AG10803 (cell line): ENCODE measurements at places on chromosomes 4 and X.

- DNase-seq = peak; percentile 76
Measured at GRCh38 chrX:11423362-11423818, 130.2 kb downstream of the AMELX start.

- DNase-seq = no peak
Measured at GRCh38 chr4:169399976-169400767, 129.4 kb upstream of the SH3RF1 start.

- no peak for DNase-seq
Measured at GRCh38 chrX:14672611-14673172, 143.4 kb downstream of the GLRA2 start.

DNA sequence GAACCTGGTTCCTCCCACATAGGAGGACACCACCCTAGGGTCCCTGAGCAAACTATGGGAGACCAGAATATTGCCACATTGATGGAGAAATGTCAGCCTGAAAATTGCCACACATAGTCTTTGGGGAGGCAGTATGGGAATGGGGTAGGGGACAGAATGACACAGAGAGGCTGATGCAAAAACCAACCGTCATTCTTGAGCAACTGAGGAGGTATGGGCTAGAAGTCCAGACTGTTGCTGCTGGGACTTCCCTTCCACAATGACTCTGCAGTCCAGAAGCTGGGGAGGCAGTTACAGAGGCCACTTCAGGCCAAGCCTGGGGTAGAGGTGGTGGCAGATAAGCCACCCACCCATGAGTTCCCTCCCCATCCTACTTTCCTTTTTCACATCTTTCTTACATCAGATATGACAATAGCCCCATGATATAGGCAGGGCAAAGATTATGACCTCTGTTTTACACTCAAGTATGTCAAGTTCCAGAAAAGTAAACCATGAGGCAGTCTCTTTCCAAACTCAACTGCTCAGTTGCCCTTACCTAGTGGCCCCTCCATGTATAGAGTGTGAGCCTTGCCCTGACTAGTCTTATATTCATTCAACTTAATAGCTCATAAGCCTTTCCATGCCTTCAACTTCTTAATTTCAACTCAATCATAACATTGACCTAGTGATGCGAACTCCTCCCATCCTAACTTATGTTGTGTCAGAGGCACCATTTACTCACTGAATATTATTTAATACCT lies 41.7 kb downstream of the VSIG4 start:
- DNase-seq = no peak

DNA sequence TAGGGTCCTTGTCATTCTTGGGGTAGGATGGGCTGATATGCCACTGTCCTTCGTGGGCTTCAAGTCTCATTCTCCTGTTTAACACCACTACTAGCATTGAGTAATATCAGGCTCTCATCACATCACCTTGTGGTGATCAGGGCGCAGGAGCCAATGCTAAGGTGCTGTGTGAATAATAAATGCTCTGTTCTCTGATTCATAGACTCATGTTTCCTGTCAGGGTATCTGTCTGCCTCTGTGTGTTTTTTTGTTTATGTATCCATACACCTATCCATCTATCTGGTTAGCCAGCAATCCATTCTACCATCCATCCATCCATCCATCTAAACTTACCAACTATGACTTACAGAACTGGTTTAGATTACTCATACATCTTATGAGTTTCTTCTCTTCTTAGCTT lies 525.1 kb upstream of the ATOH1 start:
- DNase-seq = no peak

DNA sequence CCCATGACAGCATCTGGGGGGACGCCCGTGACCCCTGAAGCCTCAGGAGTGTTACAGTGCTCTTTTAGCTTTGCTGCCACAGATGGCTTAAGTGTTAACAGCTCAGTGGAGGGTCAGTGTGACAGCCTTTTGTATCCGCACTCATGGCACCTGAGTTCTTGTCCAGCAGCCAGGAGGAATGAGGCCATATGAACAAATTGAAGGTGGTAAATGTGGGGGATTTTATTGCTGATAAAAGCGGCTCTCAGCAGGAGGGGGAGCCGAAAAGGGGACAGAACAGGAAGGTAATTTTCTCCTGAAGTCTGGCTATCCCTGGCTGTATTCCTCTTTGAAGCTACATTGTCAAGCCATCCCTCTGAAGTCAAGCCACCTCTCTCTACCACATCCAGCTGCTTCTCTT lies 441.0 kb downstream of the RAPGEF2 start:
- DNase-seq = no peak

DNA sequence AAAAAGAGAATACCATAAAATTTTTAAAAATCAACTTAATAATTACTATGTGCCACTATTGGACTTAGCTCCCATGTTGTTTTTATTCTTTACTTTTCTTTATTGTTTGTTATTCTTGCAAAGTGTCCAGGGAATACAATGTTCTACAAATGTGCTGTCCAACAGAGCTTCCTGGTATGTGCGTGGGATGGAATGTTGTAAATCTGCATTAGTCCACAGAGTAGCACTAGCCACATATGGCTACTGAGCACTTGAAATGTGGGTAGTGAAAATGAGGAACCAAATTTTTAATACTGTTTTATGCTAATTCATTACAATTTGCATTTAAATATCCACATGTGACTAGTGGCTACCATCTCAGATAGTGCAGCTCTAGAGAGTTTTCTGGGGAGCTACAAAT lies 14.3 kb upstream of the CORIN start:
- DNase-seq = peak; percentile 80

DNA sequence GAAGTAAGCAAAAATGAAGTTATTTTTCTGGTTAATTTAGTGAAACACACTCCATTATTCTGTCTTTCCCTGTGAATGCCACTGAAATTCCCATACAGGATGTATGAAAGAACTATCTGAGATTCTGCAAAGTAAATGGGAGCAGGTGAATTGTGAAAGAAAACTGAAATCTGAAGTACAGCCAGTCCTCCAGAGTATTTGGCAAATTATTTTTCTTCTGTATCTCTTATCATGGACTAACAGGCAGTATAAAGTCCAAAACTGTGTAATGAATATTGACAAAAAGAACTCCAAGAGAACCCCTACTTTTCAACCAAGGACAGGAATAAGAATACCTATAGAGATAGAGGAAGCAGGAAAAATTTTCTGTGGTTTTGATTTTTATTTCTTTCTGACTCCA lies 40.8 kb upstream of the AR start:
- no peak for DNase-seq

GRCh38 chrX:105553118-105553517 lies 269.2 kb upstream of the NRK start:
- DNase-seq = no peak

DNA sequence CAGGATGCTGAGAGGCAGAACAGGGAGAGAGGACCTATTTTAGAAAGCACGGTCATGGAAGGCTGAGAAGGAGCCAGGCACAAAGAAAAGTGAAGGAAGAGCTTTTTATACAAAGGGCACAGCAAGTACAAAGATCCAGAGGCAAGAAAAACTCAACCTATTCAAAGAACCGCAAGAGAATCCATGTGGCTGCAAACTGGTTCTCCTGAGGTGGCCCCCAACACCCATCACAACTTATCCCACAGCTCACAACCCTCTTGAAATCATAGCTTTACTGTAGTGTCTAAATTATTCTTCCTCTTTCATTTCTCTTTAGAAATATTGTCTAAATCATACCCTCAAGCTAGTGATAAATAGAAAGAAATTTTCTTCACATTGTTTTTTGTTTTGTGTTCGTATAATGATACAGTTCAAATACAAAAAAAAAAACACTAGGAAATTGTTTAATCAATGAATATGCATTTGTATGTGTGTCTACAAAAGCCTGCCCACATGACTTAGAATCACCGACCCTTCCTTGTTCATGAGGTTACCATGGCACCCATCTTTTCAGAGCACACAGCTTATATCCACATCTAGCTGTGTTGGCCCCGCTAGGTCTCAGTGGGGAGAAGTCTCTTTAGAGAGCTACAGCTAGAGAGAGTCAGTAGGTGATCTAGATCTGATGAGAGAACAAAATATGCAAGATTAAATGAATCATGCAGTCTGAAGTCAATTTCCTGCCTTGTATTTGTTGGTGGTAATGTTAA lies 126.9 kb upstream of the DCLK2 start:
- no peak for DNase-seq

DNA sequence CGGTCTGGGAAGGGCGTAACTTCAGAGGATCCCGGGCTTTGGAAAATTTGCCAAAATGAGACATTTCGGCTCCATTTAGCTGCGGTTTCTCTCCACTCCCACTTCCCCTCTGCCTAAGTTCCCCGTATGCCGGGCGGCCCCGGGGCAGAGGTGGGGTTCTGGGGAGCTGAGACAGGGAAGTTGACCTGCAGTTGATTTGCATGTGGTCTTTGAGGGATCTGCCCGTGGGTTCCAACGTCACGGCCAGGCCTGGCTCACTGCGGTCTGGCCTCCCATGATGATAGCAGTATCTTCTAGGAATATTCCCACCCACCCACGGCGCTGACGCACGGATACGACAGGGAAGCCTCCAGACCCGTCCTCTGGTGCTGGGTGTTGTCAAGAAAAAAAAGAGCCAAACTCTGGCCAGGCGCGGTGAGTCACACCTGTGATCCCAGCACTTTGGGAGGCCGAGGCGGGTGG lies 27.3 kb upstream of the CRLF2 start:
- DNase-seq = no peak

DNA sequence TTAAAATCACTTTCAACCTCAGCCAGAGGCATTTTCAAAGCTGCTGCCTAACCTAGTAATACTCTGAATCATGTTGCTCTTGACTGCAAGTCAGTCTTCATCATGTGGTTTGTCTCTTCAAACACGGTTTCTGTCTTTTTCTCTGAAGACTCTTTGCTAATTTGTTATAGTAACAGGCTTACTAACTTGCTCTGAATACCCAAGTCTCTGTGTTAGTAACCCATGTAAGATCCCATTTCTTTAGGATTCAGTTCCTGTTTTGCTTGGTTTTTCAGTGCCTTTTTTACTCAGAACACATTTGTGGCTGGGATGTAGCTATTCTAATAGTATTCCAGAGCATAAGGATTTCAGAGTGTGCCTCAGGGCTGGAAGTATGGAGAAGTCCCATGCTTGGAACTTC lies 1450.6 kb upstream of the IGFBP7 start:
- DNase-seq = no peak

DNA sequence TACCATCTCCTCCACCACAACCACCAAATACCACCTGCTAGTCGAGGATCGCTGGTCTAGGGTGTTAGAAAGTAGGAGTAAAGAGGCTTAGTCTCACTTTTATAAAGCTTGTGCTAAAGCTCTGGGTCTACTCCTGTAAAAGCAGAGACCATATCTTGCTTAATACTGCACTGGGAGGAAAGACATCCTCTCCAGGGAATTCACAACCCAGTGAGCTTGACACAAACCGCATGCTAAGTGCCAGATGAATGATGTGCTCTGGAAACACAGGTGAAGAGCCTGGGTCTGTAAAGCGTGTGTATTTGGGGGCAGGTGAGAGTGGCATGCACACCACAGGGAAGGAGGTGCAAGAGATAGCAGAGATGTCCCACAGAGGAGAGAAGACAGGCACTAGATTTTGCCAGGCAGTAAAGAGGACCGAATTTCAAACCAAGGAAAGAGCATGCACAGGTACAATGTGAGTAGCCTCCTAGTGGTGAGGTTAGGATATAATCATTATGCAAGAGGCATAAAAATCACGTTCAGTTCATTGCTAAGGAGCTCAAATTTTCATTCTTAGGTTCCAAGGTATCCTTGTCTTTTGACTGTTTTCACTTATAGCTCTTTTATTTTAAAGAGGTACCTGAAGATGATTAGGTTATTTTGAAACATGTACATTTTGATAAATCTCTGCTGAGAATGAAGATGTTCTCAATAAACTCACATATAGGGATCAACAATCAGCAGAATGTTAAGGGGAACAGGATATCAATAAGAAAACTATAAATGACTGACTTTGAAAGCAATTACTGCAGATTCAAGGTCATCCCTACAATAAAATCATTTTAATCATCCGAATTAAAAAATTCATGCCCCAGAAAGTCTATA lies 20.7 kb downstream of the TAPT1 start:
- DNase-seq = peak; percentile 13

DNA sequence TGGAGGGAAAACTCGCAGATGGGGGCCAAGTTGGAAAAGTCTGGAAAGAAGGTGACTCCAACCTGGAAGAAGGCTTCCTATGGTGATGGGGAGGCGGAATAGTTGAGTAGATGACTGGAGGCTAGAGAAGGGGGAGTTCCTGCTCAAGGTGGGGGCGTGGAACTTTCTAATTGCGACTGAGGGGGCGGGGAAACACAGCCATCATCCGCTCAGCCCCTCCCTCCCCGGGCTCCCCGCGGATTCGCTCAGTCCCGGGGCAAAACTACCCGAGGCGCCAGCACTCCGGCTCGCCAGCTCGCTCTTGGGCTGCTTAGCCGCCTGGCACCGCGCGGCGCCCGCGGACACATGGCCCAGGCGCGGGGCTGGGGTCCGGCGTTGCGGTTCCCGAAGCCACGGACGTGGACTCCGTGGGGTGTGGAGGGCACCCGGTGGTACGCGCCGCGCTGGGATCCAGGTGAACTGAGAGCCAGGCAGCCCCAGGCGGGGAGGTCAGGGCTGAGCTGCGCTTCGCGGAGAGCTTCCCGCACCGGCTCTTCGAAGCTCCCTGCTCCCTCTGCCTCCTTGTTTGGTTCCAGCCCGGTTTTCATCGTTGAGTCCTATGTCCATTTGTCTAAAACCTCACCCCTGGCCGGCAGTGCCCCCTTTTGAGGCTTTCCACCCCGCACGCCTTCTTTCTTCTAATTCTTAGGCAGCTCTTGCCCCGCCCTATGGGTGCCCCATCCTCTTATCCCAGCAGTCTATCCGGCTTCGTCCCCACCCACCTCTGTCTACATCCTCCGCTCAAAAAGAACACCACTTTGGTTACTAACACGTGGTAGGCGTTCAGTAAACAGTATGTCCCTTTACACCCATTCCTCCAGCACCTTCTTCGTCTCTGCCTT lies 38.9 kb downstream of the STARD8 start:
- no peak for DNase-seq

DNA sequence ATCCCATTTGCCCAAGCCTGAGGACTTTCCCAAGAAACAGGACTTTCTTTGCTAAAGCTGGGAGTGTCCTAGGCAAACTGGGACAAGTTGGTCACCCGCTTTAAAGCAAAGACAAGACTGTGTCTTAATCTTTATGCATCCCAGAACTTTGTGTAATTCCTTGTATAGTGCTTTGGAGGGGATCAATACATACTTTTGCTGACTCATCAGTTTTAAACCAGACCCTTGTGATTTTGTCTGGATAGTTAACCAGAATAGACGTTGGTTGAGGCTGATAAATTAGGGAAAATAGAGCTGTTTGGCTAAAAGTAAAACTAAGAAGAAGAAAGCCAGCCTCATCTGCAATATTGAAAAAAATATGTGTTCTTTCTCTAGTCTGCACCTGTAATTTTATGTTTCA lies 82.8 kb downstream of the IL1RAPL1 start:
- DNase-seq = no peak

- DNase-seq = no peak
Measured at GRCh38 chr4:146099585-146099984, 75.9 kb upstream of the LSM6 start.

DNA sequence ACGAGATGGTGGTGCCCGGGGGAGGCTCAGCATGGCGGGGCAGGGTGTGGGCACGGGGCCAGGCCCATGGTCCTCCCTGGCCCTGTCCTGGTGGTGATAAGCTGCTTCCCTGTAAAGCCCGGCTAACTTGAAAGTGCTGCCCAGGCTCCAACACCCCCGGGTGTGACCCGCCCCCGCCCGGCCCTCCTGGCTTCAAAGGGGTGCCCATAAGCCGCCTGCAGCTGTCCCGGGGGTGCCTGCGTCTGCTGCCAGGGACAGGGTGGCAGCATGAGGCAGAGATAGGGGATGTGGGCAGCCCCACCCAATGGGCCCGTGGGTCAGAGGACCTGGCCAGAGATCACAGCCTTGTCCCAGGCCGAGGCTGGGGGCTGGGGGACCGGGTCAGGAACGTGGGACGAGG lies 18.1 kb downstream of the FGFRL1 start:
- no peak for DNase-seq
